ENCODE measurements at places on chromosomes 1 and 21.

GRCh38 chr21:39696618-39697017, 48.4 kb upstream of the IGSF5 start:
- DNase-seq, result no peak

GRCh38 chr1:88876573-88877365, 14.6 kb downstream of the GTF2B start:
- no peak for DNase-seq

- no peak for DNase-seq
Measured at GRCh38 chr1:231460614-231461013, 38.5 kb upstream of the EGLN1 start.

- no peak for DNase-seq
Measured at GRCh38 chr1:154855186-154855851, 14.8 kb downstream of the KCNN3 start.

- DNase-seq, result no peak
Measured at GRCh38 chr1:68346188-68346808, 103.5 kb downstream of the RPE65 start.

- DNase-seq, result no peak
Measured at GRCh38 chr21:44408226-44408625, 47.1 kb upstream of the LRRC3 start.

DNA sequence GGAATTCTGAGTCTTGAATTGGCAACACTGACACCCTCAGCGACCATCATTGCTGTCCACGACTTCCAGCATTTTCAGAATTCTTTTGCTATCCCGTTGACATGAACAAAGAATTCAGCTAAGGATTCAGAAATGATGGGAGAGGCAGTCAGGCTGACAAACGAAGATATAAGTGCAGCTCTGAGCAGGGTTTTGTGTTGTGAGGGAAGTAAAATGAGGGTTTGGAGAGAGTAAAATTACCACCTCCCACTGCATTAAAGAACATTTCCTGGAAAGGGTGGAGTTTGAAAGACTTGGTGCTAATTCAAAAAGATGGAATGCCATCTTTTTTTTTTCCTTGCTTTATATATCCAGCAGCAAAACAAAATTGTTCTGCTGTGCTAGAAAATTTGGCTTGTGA, 4.9 kb upstream of the ELK4 start:
- DNase-seq, result no peak

DNA sequence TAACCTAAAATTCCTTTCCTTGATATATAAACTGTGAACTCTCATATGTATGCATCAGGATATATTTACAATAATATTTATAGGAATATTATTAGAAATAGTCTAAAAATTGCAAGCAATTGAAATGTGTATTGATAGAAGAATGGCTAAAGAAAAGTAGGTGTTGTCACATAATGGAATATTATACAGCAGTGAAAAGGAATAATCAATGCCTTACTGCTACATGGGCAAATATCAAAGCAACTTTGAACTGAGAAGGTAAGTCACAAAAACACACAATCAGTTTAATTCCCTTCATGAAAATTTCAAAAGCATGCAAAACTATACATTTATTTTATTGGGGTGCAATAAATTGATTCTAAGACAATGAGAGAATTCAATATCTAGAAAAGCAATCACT, 35.7 kb upstream of the CDC14A start:
- no peak for DNase-seq

DNA sequence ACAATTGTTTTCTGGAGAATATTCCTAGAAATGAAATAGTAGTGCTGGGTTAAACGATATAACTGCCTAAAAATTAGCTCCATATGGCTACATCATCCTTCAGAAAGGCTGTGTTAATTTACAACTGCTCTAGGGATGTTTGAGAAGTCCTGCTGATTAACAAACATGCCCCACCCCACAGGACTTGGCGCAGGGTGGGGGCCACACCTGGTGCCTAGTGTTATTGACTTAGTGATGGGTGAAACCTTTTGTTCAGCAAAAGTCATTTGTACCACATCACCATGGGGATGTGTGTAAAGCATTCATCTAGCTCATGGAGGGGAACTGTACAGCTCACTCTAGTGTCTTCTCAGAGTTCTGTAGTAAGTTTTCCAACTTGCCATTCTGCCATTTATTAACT, 492.8 kb downstream of the CAMTA1 start:
- no peak for DNase-seq

DNA sequence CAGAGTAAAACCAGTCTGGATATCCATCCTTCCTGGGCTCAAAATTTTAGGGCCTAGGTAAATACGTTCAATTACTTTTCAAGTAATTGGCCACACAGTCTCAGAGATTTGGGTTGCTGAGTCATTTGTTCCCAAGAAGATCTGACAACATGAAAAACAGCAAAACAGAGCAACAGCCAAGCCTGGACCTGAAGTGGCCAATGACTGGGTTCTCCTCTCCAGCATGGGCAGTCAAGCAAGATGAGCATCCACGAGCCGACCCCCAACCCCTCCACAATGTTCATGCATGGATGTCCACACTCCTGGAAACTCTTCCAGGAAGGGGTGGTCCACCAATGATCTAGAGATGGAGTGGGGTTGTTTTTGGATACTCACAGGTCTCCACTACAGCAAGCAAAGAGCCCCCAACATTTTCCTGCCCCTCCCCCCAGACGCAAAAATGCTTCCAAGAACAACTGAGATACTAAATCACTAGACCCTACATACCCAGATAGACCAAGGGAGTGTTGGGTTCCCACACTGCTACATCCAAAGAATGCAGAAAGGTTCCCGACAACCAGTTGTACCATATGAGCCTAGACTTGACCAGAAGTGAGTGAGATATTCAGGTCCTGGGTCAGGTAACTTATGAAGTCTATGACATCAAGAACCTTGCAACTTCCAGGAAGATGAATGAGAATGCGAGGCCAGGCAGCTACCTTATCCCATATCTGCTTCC, 73.0 kb downstream of the CD46 start:
- DNase-seq, result peak; percentile 15

GRCh38 chr1:185645686-185646085, 88.5 kb upstream of the HMCN1 start:
- DNase-seq, result no peak

DNA sequence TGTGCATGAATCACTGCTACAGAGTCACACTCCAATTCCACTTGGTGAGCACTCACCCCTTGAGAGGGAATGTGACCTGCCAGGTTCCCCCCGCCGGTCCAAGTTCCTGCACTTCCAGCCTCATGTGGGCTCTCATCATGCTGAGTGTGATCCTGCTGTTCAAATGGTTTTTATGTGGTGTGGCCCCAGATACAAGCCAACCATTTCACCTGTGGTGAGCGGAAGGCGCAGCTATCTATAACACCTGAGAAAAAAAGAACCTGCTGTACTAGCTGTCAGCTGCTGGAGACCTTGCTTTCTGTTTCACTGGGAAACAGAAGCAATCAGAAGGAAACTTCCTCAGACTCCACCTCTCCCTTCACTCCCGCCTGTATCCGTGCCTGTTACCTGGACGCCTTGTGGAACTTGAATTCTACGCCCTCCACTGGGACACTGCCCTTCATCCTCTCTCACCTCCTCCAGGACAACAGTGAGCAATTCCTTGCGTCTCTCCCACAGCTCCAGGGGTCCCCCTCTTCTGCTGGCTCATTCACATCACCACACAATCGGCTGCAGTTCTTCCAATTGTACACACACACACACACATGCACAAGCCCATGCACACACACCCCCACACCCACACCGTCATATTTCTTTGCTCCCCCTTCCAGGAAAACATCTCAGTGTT, 64.4 kb upstream of the RPL11 start:
- no peak for DNase-seq

DNA sequence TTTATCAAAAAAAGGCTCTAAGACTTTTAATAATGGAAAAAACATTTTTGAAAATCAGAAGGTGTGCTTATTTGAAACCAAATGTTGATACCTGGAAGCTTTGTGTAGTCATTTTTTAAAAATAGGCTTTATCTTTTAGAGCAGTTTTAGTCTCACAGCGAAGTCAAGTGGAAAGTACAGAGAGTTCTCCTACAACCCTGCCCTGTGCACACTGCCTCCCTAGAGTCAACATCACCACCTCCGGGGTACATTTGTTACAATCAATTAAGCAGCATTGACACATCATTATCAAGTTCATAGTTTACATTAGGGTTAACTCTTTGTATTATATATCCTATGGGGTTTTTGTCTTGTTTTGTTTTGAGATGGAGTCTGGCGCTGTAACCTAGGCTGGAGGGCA, 10.7 kb upstream of the ERO1B start:
- no peak for DNase-seq

- DNase-seq, result no peak
Measured at GRCh38 chr1:55685560-55685959, 470.4 kb upstream of the USP24 start.

DNA sequence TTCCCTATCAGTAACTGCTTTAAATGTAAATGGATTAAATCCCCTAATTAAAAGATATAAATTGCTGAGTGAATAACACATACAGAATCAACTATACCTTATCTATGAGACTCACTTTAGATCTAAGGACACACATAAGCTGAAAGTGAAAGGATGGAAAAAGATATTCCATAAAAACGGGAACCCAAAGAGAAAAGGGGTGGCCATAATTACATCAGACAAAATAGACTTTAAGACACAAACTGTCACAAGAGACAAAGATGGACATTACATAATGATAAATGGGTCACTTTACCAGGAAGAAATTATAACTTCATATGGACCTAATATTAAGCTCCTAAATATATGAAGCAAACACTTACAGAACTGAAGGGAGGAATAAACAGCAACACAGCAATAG, 59.2 kb downstream of the SLC25A24 start:
- no peak for DNase-seq

DNA sequence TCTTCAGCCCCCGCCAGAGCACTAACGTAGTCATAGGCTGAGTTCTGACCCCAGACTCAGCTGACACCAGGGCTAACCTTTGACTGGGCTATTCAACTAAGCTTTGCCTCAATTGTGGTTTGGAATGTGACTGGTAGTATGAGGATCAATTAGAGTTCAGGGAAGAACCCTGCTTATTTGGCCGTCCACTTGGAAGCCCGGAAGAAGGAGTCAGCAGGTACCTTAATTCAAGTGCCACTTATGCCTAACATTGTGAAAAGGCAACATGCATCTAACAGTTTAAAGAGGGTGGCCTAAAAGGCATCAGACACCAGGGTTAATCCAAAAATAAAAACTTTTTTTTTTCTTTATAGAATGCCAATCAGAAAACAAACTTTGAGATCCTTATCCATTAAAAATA, 92.3 kb downstream of the BEND5 start:
- DNase-seq, result no peak

GRCh38 chr1:201421041-201421440, 489 bp downstream of the TNNI1 start:
- DNase-seq, result no peak

GRCh38 chr1:29798699-29799566, 562.6 kb downstream of the PTPRU start:
- no peak for DNase-seq

GRCh38 chr1:245418077-245418476, 263.3 kb downstream of the KIF26B start:
- DNase-seq, result no peak

- no peak for DNase-seq
Measured at GRCh38 chr21:16357994-16358393, 628.2 kb downstream of the USP25 start.

GRCh38 chr1:179876300-179876715, 1.3 kb downstream of the TOR1AIP2 start:
- DNase-seq, result peak; percentile 35

GRCh38 chr1:8598060-8598724, 219.2 kb downstream of the RERE start:
- DNase-seq, result peak; percentile 47

GRCh38 chr21:15272591-15272990, 207.8 kb upstream of the NRIP1 start:
- DNase-seq, result no peak

DNA sequence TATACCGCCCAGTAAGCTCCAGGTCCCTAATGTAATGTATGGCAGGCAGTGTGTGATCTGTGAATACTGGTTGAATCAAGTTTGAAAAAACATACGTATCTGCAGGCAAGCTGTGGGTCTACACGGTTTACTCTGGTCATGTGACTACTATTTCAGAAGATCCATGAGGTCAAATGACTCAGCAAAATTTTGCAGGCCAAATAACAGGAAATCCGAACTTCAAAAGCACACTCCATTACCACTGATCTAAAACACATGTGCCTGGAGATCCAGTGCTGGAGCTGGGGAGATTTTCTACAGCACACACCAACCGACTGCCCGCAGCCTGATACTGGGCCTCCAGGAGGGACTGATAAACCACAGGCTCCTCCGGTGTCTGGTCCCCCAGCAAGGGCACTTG, 64.5 kb upstream of the SLC44A3 start:
- no peak for DNase-seq

- DNase-seq, result no peak
Measured at GRCh38 chr1:154760469-154760933, 109.6 kb downstream of the KCNN3 start.

- DNase-seq, result no peak
Measured at GRCh38 chr21:23578027-23578426, 2029.3 kb downstream of the MRPL39 start.

DNA sequence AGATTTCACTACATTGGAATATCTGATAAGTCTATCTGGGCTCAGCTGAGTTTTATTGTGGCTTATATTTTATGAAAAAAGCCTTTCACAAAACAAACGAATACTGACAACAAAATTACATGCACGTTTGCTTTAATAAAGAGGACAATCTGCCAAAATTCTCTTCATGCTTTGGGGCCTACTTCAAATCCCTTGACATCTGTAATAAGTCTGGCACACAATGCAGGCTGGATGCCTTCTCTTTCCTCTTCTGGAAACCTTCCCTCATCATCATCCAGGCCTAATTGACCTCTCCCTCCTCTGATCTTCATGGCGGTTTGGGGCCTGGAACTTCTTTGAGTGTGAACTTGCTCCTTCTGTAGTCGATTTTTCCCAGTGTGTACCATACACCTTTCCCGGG, 70.3 kb downstream of the MAP10 start:
- no peak for DNase-seq

DNA sequence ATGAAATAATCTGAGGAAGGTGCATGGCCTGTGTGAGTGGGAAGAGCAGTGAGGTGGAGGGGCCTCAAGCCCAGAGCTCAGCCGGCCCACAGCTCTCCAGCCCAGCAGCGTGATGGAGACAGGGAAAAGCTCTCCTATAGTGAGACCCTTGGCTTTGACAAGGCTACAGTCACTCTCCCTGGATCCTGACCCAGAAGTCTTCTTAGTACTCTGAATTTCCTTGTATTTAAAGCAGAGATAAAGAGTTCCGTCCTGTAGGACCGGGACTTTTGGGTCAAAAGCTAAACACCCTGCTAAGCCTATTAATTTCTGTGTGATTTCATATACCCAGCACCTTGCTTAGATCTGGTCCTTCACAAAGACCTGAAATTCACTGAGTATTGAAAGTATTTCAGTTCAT, 48.2 kb upstream of the F3 start:
- no peak for DNase-seq
